Uterus (tissue), 4 donors: ENCODE measurements at places on chromosomes 7 and 10.

GRCh38 chr10:77386838-77387237, 250.8 kb downstream of the KCNMA1 start:
- no peaks in the 10 kb centered on the region for H3K36me3 ChIP-seq
- DNase-seq = peak; percentile 82
- peaks cover 7% of the 10 kb centered on the region for H3K4me1 ChIP-seq
- no peak overlapping the region for H3K4me3 ChIP-seq

- DNase-seq = no peak
- no peak overlapping the region for H3K27ac ChIP-seq
- no peaks in the 10 kb centered on the region for H3K27me3 ChIP-seq
- no peaks in the 10 kb centered on the region for H3K36me3 ChIP-seq
Measured at GRCh38 chr10:18737236-18737635, 78.0 kb downstream of the ARL5B start.

- H3K4me3 ChIP-seq = no peak overlapping the region
- H3K36me3 ChIP-seq = no peaks in the 10 kb centered on the region
- no peak overlapping the region for H3K27ac ChIP-seq
- no peaks in the 10 kb centered on the region for H3K27me3 ChIP-seq
Measured at GRCh38 chr10:43471146-43471545, 34.2 kb downstream of the ZNF487 start.

DNA sequence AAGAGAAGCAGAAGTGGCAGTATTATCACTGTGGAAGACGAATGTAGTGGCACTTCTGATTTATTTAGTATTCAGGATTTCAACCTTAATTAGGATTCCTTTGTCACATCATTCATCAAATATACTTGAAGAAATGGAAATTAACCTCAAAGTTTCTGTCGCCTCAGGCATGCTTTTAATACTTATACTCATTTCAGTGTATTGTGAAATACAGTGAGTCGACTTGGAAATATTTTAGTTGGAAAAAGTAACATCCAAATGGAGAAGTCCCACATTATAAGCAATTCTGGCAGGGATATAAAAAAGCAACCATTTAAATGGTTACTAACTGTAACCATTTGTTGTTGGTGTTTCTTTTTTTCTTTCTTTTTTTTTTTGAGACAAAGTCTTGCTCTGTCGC, 648.8 kb downstream of the ARL4A start:
- H3K27me3 ChIP-seq = no peaks in the 10 kb centered on the region
- no peak overlapping the region for H3K4me3 ChIP-seq
- no peaks in the 10 kb centered on the region for H3K36me3 ChIP-seq
- H3K4me1 ChIP-seq = no peaks in the 10 kb centered on the region
- H3K27ac ChIP-seq = no peak overlapping the region
- DNase-seq = no peak

- H3K36me3 ChIP-seq = no peaks in the 10 kb centered on the region
- DNase-seq = peak; percentile 47
- no peaks in the 10 kb centered on the region for H3K4me1 ChIP-seq
- H3K27ac ChIP-seq = peak overlapping the region; percentile 77
- no peak overlapping the region for H3K4me3 ChIP-seq
Measured at GRCh38 chr10:12707461-12708185, 293.9 kb downstream of the CCDC3 start.

GRCh38 chr7:129664029-129665012, 52.8 kb downstream of the NRF1 start:
- H3K27me3 ChIP-seq = no peaks in the 10 kb centered on the region
- no peaks in the 10 kb centered on the region for H3K36me3 ChIP-seq
- no peaks in the 10 kb centered on the region for H3K4me1 ChIP-seq
- no peak for DNase-seq

- H3K27ac ChIP-seq = no peak overlapping the region
- H3K4me3 ChIP-seq = no peak overlapping the region
- H3K4me1 ChIP-seq = no peaks in the 10 kb centered on the region
- H3K36me3 ChIP-seq = no peaks in the 10 kb centered on the region
Measured at GRCh38 chr10:13873196-13873595, 286.4 kb downstream of the PRPF18 start.

DNA sequence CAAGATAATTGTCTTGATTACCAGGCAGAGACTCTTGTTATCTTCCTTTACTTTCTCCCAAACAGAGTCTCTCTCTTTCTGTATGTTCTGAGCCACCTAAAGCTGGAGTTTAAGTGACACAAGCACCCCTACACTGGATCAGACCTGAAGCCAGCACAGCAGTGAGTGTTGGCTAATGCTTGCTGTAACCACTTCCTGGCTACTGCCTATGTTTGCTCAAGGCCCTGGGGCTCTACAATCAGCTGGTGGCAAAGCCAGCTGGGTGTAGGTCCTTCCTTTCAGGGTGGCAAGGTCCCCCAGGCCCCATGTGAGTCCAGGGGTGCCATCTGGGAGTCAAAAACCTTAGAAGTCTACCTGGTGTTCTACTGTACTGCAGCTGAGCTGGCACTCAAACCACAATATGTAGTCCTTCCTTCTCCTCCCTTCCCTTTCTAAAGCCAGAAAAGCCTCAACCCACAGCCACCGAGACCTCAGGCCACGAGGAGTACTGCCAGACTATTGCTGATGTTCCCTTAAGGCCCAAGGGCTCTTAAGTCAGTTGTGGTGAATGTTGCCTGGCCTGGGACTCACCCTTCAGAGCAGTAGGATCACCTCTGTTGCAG, 416.3 kb downstream of the ADRA2A start:
- no peak overlapping the region for H3K4me3 ChIP-seq
- no peaks in the 10 kb centered on the region for H3K36me3 ChIP-seq
- DNase-seq = no peak
- H3K27me3 ChIP-seq = no peaks in the 10 kb centered on the region

- peak overlapping the region; percentile 99 for H3K27ac ChIP-seq
- no peaks in the 10 kb centered on the region for H3K36me3 ChIP-seq
- H3K4me3 ChIP-seq = no peak overlapping the region
- no peak for DNase-seq
Measured at GRCh38 chr10:3778692-3779157, 6.3 kb downstream of the KLF6 start.

DNA sequence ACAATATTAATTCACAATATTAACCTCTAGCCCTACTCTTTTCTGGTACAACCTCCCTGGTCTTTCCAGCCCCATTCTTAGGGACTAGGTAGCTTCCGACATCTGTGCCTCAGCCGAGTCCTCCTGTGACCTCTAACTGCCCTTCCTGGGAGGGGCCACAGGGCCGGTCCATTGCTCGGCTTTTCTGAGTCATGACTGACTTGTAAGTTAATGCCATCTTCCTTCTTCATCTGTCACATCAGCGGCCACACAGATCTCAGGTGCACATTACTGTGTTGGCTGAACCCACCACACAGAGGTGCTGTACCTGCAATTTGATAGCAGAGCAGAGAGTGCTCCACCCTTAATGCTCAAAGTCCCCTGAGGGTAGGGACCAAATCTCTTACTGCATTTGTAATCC, 4.1 kb upstream of the CPA4 start:
- no peaks in the 10 kb centered on the region for H3K36me3 ChIP-seq
- DNase-seq = no peak
- no peak overlapping the region for H3K27ac ChIP-seq
- no peaks in the 10 kb centered on the region for H3K27me3 ChIP-seq
- H3K4me1 ChIP-seq = no peaks in the 10 kb centered on the region

GRCh38 chr10:51425431-51425830, 274.0 kb downstream of the CSTF2T start:
- H3K27me3 ChIP-seq = no peaks in the 10 kb centered on the region
- peaks cover 10% of the 10 kb centered on the region for H3K4me1 ChIP-seq
- DNase-seq = no peak
- H3K36me3 ChIP-seq = no peaks in the 10 kb centered on the region

- H3K27ac ChIP-seq = no peak overlapping the region
- no peaks in the 10 kb centered on the region for H3K36me3 ChIP-seq
- no peaks in the 10 kb centered on the region for H3K27me3 ChIP-seq
- H3K4me1 ChIP-seq = no peaks in the 10 kb centered on the region
Measured at GRCh38 chr10:113305871-113306270, 247.0 kb upstream of the HABP2 start.

DNA sequence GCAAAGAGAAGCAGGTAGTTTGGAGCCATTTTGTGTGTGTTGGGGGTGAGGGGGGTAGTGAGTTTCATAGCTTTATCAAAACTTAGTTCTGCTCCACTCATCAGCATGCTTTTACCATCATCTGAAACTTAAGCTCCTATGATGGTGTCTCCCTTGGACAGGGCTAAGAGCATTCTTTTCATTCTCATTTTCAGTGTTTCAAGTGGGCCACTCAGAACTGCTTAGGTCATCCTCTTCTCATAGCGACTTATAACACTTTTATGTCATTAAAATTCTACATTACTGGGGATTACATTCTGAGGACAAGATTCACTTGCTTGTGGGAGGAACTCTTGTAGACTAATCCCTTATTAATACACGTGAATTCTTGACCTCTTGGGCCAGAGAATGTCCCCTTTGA, 649.4 kb downstream of the SUGCT start:
- no peaks in the 10 kb centered on the region for H3K36me3 ChIP-seq
- no peak for DNase-seq
- H3K27me3 ChIP-seq = no peaks in the 10 kb centered on the region
- H3K4me1 ChIP-seq = no peaks in the 10 kb centered on the region
- H3K4me3 ChIP-seq = no peak overlapping the region

DNA sequence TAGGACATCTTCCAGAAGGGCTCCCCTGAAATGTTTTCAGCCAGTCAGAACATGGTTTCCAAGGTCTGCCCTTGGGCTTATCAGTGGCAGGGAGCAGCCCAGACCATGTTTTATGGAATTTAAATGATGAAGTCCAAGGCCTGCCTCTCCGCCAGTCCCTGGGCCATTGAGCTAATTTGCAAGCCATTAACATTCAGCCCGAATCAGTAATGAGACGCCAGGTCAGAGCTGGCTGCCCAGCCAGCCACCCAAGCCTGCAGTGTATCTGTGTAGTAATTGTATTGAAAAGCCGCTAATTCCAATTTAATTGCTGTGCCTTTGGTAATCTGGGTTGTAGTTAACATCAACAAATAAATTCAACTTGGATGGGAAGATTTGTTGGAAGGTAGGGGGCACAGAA, 131.4 kb downstream of the PAXIP1 start:
- H3K27me3 ChIP-seq = no peaks in the 10 kb centered on the region
- DNase-seq = no peak
- H3K27ac ChIP-seq = no peak overlapping the region
- no peak overlapping the region for H3K4me3 ChIP-seq
- H3K36me3 ChIP-seq = no peaks in the 10 kb centered on the region

DNA sequence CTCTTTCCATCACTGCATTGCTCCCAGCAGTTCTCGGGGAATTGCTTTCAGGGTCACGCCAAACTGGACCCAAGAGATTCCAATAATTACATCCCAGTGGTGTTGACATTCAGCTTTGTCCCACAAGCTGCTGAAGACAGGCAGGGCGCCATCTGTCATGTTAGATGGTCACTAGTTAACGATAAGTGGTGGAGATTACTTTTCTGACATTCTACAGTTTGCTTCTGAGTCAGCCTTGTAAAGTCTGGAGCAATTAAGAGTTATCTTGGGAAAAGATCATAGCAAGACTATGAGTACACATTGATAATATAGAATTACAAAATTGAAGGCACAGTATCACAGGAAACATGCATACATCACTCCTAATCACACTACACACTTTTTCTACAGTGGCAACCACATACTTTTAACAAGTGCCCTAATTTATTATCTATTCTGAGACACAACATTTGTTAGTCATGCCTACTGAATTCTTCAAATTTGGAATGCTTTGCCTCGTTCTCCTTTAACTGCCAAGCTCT, 41.9 kb downstream of the SEMA3C start:
- no peaks in the 10 kb centered on the region for H3K36me3 ChIP-seq
- no peak overlapping the region for H3K4me3 ChIP-seq
- no peaks in the 10 kb centered on the region for H3K4me1 ChIP-seq
- DNase-seq = no peak
- no peak overlapping the region for H3K27ac ChIP-seq

GRCh38 chr7:106984034-106984433, 60.5 kb upstream of the PRKAR2B start:
- DNase-seq = no peak
- no peaks in the 10 kb centered on the region for H3K4me1 ChIP-seq
- H3K36me3 ChIP-seq = no peaks in the 10 kb centered on the region
- H3K4me3 ChIP-seq = no peak overlapping the region
- no peaks in the 10 kb centered on the region for H3K27me3 ChIP-seq

- H3K4me3 ChIP-seq = no peak overlapping the region
- no peak overlapping the region for H3K27ac ChIP-seq
- no peaks in the 10 kb centered on the region for H3K4me1 ChIP-seq
- no peak for DNase-seq
Measured at GRCh38 chr10:130809181-130809580, 502.3 kb downstream of the TCERG1L start.

GRCh38 chr10:49080071-49080470, 35.3 kb downstream of the VSTM4 start:
- DNase-seq = no peak
- H3K27ac ChIP-seq = no peak overlapping the region
- H3K27me3 ChIP-seq = no peaks in the 10 kb centered on the region
- H3K4me1 ChIP-seq = no peaks in the 10 kb centered on the region

- H3K4me1 ChIP-seq = no peaks in the 10 kb centered on the region
- no peaks in the 10 kb centered on the region for H3K36me3 ChIP-seq
- H3K4me3 ChIP-seq = no peak overlapping the region
Measured at GRCh38 chr10:103888113-103888841, 29.7 kb downstream of the STN1 start.
